ENCODE measurements at places on chromosomes 3 and 15.

DNA sequence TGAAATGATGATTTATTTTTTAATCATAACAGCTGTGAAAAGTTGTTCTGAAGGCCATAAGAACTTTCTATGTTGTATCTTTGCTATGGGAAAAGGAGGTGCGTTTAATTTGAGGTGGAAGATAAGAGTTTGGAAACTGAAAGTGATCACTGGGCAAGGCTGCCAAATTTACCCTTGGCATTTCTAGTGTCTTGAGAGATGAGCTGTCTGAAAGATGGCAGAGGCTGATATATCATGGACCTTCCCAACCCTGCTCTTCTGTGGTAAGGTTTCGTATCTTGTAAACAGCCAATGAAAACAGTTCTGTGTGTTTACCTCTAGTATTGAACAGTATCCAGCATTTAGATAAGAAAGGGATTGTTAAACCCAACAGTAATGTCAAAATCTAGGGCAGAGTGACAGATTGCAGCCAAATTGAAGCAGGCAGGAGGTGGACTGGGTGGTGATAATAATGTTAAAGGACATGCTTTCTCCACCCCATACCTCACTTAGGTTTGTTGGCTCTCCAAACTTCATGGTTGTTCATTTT, 15.8 kb upstream of the NFKBIZ start:
- no peak for DNase-seq

GRCh38 chr15:78311292-78311691, 11.9 kb upstream of the SKIC8 start:
- DNase-seq: no peak

DNA sequence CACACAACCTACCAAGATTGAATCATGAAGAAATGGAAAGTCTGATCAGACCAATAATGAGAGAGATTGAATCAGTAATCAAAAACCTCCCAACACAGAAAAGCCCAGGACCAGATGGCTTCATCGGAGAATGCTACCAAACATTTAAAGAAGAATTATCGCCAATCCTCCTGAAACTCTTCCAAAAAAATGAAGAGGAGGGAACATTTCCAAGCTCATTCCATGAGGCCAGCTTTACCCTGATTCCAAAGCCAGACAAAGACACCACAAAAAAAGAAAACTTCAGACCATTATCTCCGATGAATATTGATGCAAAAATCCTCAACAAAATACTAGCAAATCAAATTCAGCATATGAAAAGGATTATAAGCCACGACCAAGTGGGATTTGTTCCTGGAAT, 94.1 kb downstream of the SENP2 start:
- no peak for DNase-seq

GRCh38 chr15:66703540-66703941, 1.5 kb downstream of the SMAD6 start:
- DNase-seq: no peak

GRCh38 chr3:43128464-43128863, 22.6 kb upstream of the POMGNT2 start:
- no peak for DNase-seq

DNA sequence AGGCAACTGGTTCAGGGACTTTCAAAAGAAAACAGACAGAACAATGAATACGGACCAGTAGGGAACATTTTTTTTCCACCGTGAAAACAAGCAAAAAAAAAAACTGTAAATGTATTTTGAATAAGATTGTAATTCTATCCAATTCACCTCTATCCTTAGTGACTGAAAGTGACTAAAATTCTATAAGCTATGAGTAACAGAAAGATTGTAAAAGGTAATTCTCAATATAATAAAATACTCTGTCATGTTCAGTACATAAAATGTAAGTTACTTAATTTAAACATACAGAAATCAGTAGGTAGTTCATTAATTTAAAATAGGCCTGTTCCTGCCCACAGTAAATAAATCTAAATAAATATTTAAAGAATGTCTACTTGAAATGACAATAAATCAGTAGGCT, 368.2 kb upstream of the ARHGEF26 start:
- no peak for DNase-seq

DNA sequence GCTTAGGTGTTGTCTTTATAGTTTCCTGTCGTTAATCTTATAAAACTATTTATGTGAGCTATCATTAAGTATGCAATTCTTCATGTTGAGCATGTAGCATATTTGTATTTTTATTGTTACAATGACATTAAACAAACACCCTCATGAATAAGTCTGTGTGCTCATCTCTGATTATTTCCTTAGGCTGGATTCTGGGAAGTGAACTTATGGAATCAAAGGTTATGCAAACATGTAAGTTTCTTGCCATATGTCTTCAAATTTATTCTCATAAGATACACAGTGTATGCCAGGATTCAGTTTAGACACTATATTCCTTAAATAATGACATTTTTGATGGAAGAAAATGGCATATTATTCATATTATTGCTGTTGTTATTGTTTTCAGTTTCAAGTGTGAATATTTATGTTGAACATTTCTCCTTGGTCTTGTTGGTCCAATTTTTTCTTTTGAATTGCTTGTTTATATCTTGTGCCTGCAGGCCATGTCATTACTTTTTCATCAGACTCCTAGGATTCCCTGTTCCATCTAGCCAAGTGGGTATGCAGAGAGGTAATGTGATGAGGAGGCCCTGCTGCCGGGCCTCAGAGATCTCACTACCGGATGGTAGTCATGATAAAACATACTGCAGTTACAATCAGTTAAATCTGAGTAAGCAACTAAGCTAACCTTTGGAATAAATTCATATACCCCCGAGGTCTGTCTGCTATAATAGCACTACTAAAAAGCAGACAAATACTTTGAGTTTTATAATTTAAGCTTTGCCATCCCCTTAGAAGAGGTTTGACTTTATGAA, 684.3 kb upstream of the SGO1 start:
- DNase-seq: no peak

- DNase-seq: no peak
Observed at GRCh38 chr3:4950351-4950784, 28.9 kb upstream of the BHLHE40 start.

GRCh38 chr3:55519019-55519418, 31.9 kb upstream of the WNT5A start:
- no peak for DNase-seq
